ENCODE measurements at places on chromosomes 3 and 15. TPM values are rescaled to one million over a fixed set of nuclear protein-coding genes. Genes with fewer than 3 reads are reported as not detected.

TM4SF18 gene
- 29.7 TPM for total RNA-seq

RLBP1 gene
- total RNA-seq = not detected

CCR3 gene
- total RNA-seq = not detected

HGD gene
- 22.1 TPM for total RNA-seq

IL1RAP gene
- total RNA-seq = 4.6 TPM

TCF12 gene
- total RNA-seq = 39.2 TPM

EBLN2 gene
- 0.38 TPM for total RNA-seq

ABI3BP gene
- 1.6 TPM for total RNA-seq

SMCO1 gene
- not detected for total RNA-seq

CNBP gene
- 350 TPM for total RNA-seq

DGKG gene
- 7.3 TPM for total RNA-seq

All from A549 treated with AZD2906 at 1 μM for 4 hours (cell line).